ENCODE measurements at places on chromosomes 2 and 18.
A peak's percentile ranks its signal among the peaks of the same experiment; 100 is the strongest.

DNA sequence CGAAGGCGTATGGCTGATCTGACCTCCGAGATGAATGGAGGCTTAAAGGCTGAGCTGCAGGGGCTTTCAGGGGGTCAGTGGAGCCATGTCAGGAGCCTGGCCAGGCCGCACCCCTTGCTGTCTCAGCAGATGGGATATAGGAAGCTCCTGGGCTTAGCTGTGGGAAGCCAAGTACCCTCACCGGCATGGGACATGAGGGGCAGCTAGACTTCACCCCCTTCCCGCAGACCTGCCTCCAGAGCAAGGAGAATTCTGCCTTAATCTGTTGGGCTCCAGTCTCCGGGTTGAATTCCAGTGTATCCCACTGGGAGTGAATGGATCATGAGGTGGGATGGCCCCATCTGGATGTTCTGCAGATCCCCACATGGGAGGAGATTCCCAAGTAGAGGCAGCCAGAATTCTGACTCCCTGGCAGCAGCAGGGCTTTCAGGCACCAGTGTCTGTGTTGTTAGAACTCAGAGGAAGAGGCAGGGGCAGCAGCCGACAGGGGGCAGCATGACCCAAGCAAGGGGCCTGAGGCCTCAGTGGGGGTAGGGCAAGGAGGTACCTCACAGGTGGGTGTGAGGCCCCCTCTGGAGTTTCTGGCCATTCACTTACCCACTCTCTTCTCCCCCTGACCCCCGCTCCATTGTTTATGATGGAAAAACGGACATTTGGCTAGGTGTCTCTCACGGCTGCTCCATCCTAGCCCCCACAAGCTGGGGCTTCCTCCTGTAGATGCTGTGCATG is 19.1 kb downstream of the CAPG start:
- DNase-seq: peak; percentile 25

DNA sequence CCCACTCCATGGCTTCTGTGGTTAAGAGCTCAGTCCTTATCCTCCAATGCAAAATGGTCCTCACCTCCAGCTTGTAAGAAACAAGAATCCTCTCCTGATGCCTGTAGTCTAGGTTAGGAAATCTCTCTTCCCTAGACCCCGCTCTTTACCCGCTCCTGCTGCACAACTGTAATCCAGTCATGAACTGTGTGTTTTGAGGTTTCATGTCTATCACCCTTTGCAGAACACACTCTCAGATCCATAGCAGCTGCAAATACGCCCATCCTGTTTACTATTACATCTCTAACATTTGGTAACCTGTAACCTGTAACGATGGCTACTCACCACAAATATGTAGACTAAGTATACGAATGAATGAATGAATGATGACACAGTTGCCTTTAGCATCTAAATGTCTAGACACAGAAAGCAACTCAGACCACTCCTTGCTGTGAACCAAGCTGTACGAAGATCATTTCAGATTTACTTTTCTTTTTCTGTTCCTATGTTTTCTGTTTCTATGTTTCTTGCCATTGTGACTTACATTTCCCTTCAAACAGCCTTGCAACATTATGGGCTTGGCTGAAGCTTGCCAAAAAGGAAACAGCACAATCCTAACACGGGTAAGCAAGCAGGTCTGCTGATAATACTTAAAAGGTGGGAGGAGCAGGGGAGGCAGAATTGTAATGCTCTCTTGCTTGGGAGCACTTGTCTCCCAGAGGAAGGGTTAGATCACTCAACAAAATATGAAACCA is 53.7 kb downstream of the EPHA4 start:
- no peak for DNase-seq

GRCh38 chr2:102669401-102669800 is 50.0 kb downstream of the SLC9A2 start:
- DNase-seq: no peak

GRCh38 chr2:17590342-17590911 is 49.9 kb downstream of the VSNL1 start:
- no peak for DNase-seq

- no peak for DNase-seq
Measured at GRCh38 chr18:3321133-3321812, 59.3 kb downstream of the MYL12B start.

DNA sequence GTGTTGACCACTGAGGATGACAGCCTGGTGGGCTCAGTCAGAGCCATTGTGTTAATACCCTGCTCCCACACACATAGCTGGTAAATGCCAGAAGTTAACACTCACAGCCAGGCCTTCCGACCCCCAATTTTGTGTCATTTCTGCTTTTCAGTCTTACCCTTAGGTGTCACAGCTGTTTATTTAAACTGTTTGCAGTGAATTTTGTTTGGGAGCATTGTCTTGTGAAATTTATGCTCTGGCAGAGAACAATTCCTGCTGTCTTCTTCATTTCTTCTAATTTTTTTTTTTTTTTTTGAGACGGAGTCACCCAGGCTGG is 8.2 kb downstream of the LPIN1 start:
- DNase-seq: no peak

DNA sequence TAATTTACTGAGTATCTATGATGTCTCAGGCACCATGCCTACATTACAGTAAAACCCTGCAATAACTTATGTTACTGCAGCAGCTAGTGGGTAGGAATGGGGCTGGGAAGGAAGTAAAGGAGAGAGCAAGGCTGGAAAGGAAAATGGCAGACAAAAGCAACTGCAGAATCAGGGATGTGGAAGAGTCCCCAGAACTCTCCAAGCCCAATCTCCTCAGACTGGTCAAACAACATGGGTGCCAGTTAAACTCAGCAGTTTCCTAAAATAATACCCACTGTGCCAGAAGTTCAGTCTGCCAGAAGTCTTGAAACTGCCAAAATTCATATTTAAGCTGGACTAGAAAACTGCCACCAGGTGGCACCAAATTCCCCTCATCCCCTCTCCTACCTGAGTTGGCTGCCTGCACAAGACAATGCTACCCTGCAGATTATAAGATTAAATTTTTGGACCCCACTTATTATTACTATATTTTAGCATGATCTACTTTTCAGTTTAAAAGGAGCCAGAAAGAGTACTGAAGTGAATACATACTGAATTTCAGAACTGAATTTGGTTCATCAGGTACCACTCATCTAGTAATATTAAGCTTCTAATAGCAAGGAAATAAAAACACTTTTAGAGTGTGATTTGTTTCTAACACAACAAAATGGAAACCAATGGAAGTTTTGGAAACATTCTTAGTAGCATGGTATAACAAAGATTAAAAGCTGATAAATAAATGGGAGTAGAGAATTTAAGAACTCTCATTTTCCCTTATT is 86.8 kb upstream of the DNER start:
- DNase-seq: peak; percentile 51
